Activated T-helper 1 cell treated with anti-CD3 and anti-CD28 coated beads, Interleukin-2, amount 50 U/mL, for 16 hours (primary cell): ENCODE measurements at places on chromosomes 7 and 10.

GRCh38 chr7:166338-167060, 25.9 kb upstream of the FAM20C start:
- DNase-seq, result no peak

- DNase-seq, result no peak
Measured at GRCh38 chr7:37833107-37833817, 15.1 kb upstream of the NME8 start.

- no peak for DNase-seq
Measured at GRCh38 chr7:114081606-114082425, 163.0 kb upstream of the PPP1R3A start.

GRCh38 chr10:52984169-52984568, 211.6 kb upstream of the MBL2 start:
- DNase-seq, result no peak

DNA sequence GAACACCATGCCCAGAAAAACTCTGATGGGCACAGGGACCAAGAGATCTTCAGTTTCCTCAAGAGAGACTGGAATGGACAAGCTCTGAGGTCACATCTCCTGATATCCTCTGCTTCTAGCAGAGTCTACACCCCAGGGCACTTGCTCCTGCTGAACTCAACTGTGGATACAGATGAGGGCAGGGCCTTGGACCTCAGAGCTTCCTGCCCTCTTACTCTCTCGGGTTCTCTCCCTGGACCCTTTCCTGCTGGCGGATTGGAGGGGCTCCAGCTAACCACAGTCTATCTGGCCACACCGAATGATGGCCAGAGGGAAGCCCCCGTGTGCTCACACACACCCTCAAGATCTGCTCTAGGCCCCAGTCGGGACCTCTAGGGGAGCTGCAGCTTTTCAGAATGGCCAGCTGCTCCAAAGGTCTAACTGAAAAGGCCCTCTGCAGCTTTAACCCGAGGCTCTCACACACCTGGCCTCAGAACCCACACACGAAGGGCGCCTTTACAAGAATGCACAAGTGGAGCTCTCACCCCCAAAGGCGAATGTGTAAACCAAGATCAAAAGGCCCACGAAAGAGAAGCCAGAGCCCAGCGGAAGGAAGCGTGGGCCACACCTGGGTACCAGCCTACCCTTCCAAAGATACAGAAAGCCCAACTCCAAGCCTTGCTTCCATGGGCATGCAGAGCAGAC, 65.5 kb downstream of the FAM53B start:
- DNase-seq, result no peak
